AG09319 (cell line): ENCODE measurements at places on chromosomes 2 and 18.

DNA sequence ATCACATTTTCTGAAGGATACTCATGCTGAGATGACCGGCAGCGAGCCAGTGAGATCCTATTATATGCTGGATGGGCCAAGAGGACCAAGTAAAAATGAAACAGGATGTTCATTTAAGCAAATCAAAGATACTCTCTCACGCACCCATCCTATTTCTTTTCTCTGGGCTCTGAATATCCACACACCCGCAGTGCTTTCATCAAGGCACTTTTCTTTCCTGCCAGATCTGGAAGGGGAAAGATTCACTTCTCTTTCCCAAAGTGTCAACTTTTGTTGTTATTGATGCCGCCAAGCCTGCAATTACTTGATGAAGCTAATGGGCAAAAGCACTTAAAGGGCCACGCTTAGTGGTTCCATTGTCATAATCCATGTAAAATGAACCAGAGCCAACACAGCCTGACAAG, 191.9 kb upstream of the CHAC2 start:
- no peak for DNase-seq

DNA sequence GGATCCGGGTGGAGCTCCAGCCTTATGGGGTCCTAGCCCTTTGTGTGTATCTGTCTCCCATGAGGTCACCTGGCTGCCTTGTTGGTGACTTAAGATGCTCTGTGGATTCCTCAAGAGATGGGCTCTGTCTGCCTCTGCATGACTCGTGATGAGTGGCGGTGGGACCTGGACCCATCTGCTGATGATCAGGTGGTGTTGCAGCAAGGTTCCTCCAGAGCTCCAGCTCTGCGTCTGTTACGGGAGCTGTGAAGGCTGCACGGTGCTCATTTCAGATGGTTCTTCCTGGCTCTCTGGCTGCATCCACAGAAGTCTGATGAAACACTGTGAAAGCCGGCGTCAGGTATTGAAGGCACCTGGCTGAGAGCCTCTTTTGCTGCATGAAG, 2.4 kb downstream of the AGAP1 start:
- no peak for DNase-seq

- DNase-seq, result no peak
Observed at GRCh38 chr18:12315490-12315889, 7.4 kb downstream of the TUBB6 start.

DNA sequence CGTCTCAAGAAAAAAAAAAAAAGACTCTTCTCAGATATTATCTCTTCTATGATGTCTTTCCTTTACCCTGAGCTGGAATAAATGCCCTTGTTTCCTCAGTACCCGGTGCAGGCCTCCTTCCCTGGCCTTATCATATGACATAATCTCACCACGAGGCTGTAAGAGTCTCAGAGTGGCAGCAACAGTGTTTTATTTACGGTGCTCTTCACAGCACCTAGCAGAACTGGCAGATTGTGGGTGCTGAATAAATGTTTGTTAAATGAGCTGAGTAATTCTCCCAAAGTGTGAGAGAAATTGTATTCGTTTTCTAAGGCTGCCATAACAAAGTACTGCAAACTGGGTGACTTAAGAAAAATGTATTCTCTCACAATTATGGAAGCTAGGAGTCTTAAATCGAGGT, 82.8 kb upstream of the CD28 start:
- DNase-seq, result no peak
